Activated naive CD8-positive, alpha-beta T cell treated with anti-CD3 and anti-CD28 coated beads for 36 hours (primary cell): ENCODE measurements at places on chromosomes 12 and 14. TPM values are rescaled to one million over a fixed set of nuclear protein-coding genes. Genes with fewer than 3 reads are reported as not detected.

DNA sequence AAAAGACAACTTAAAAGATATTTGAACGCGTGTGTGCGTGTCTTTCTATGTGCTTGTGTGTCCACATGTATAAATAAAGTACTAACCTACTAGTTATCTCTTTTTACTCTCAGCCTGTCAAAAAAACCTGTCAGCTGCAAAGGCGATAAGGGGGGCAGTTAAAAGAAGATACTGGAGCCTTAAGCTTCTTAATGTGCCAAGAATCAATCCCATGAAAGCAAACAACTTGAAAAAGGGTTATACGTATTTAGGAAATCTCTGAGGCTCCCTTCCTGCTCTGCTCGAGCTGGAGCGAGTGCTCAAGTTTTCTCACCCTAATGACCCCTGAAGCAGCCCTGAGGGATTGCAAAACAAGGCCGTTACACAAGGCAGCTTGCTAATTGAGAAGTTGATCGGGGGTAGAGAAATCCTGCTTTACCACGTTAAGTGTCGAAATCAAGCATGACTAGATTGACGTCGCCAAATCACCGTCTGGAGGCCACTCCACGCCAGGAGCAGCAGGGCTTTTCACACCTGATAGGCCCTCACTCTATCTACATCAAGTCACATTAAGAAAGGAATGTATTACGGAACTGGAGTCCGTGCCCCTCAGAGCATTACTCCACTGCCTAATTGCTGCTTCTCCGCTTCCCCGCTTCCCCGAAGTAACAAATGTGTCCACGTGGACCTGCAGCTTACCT, 32.4 kb downstream of the LMO3 start:
- no peak for DNase-seq

DNA sequence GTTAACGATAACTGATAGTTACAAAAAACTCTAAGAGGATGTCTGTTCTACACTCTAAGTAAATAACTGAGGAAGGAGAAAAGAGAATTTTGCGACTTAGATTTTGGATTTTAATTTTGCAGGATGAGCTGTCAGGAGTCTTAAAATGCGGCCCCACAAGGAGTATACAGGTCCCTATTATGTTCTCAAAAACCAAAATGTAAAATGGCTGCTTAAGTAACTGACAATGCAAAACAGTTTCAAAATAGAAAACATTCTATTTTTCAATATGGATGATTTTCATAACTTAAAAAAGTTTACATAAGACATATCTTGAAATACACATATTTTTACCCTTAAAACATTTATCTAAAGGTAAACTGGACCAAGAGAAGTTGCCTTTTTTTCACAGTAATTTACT, 2.6 kb downstream of the CD69 start:
- no peak for DNase-seq

The SLC25A47 gene
- not detected for total RNA-seq

- DNase-seq: no peak
Observed at GRCh38 chr14:38646391-38646790, 390.5 kb upstream of the CLEC14A start.

DNA sequence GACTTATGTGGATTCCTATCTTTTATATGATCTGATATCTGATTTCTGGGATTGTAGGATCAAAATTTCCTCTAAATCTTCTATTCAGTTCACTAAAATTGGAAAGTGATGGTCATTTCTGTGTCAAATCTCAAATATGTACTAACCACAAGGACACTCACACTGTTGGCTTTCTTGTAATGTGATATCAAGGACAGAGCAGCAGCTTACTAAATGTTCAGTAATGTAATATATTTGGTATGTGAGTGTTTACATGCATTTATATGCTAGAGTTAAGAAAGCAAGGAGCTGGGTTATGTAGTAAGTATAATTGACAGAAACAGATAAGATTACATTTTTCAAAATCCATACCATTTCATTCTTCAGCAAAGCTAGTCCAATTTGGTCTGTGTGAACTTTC, 16.5 kb downstream of the PUS7L start:
- no peak for DNase-seq

GRCh38 chr12:110102255-110102654, 21.9 kb upstream of the IFT81 start:
- peak; percentile 55 for DNase-seq

- no peak for DNase-seq
Observed at GRCh38 chr14:54257424-54257823, 139.4 kb upstream of the CDKN3 start.

The SPPL3 gene
- 27.6 TPM for total RNA-seq

DNA sequence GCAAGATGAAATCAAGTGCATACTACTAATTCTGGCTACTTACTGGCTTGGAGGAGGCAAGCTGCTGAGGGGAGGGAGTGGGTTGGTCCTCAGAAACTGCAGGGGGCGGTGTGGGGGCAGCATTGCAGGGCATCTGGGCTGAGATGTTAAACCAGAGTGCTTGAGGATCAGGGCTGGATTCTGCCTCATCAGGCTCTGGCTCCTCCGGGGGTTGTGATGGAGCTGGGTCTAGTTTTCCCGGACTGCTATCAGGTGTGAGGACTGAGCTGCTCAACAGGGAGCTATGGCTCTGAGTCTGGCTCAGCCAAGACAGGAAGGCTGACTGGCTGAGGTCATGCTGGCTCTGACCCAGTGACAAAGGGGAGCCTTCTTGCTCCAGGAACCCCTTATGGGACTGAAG, 28.6 kb downstream of the BAZ2A start:
- peak; percentile 6 for DNase-seq

DNA sequence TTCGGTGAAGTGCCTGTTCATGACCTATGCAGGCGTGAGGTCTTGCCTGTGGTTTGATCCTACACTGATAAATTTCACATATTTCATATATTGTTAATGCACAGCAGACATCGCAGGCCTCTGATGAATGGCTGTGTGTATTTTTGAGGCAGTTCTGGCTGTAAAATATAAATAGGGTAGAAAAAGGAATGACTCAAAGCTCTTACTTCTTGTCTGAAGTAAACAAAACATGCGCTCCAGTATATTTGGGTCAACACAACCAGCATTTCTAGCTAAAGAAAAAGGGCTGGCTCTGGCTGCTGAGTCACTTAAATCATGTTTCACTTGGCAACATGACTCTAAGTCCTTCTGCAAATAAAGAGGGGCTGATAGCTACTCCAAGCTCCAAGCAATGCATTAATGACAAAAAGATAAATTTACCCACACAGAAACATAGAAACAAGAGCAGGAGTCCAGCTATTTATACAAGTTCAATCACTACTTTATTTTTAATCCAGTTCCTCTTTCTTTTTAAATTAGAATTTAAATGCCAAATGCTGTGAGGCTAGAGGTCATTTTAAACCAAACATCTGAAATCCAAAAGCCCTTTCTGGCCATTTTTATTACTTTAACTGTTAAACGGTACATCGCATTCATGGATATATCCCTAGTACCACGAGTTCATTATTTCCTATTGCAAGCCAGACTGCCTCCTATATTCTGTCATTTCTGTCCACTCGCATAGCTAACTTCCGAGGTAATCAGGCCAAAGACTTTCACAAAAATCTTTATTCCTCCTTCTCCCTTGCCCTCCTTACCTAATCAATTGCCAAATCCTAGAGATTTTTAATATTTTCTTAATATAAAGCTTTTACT, 54.3 kb upstream of the TMCC3 start:
- DNase-seq: no peak

The BATF gene
- total RNA-seq: 46.2 TPM

GRCh38 chr14:99632410-99633035, 12.4 kb upstream of the HHIPL1 start:
- no peak for DNase-seq

DNA sequence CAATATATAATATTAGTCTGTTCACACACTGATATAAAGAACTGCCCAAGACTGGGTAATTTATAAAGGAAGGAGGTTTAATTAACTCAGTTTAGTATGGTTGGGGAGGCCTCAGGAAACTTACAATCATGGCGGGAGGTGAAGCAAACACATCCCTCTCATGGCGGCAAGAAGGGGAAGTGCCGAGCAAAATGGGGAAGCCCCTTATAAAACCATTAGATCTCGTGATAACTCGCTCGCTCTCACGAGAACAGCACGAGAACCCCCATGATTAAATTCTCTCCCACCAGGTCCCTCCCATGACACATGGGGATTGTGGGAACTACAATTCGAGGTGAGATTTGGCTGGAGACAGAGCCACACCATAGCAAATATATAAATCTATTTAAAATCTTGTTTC, 269.8 kb downstream of the ATP23 start:
- DNase-seq: no peak

- DNase-seq: no peak
Observed at GRCh38 chr12:118377021-118377883, 897 bp downstream of the SUDS3 start.

DNA sequence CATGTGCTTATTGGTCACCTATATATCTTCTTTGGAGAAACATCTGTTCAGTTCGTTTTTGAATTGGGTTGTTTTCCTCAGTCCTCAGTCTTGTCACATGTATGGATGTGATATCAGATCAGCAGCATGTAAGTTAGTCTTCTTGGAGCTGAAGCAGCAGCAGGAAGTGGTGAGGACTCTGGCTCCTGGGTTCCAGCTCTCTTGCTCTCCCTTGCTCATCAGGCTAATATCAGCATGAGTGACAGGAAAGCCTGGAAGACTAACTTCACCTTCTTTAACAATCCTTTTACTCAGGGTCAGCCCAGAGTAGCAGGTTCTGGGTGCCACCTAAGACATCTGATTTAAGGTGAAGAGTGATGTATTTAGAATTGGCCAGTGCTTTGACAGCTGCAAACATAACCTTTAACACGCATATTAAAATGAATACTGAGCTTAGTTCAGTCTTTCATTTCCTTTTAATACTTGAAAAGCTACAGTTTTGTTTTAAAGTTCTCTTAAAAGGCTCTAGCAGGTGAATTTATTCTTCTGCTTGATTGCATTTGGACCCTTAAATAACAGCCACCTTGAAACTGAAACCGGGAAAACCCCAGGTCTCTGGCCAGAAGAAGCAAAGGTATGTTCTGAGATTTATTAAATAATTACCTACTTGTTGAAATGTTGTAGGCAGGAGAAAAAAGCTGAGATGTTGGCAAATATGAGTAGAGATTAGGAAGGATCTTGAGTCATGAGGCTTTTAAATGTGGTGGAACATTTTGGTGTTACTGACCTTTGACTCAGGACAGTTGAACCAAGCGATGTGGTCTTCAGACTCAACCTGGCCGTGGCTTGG, 54.3 kb downstream of the DRAM1 start:
- no peak for DNase-seq

DNA sequence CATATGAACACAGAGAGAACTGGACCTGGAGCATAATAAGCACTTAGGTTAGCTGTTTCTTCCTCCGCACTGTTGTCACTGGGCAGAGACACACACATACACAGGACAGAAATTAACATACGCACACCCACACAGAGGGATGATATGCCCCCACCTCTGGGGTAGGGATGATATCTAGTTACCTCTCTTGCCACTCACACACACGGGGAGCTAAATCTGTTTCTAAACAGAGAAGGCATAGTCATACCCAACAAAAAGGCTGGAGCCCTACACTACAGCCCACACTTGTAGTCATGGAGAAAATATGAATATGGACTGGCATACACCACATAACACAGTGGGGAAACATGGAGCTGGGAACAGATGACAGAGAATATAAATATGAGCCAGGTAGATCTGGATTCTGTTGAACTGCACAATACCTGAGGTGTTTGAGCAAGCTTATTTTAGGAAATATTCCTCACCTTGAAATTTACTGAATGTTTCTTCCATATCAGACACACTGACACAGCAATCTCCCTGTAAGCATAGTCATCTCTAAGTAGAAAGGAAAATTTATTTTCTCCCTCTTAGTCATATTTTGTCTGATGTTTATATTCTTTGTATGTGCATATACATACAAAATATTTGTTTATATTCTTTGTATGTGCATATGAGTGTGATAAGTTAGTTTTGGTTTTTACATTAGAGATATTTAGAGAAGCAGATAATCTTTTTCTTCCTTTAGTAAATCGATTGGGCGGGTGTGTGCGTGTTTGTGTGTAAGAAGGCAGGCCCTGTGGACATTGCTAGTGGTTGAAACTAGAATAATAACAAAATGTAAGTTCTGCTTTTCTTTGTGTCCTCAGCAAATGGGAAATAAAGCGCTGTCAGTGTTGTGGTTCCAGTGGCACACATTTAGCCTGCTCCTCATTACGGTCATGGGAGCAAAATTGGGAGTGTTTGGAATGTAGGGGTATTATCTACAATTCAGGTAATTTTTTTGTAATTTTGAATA, 20.9 kb upstream of the SCFD1 start:
- DNase-seq: no peak

The MDGA2 gene
- not detected for total RNA-seq

DNA sequence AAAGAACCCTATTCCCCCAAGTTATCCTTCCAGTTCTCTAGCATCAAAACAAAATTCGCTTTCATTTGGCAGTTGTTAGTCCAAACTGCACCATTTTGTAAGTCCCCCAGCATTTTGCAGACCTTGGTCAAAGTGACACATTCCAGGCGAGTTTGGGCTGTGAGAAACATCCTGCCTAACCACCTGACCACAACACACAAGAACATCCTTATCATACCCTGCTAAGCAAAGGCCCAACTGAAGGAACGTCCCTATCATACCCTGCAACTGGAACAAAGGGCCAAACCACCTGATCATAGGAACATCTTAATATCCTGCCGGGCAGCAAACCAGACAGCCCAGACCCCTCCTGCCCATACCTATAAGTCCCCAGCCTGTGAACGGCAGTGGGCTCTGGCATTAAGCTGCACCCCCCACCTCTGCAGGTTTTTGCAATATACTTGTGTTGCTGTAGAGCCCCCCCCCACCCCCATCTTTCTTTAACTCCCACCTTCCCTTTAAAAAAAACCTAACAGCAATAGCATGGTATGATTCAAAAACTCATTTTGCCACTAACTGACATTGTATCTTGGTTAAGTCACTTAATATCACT, 2.7 kb downstream of the PCNX4 start:
- DNase-seq: peak; percentile 22

- DNase-seq: no peak
Observed at GRCh38 chr12:123149088-123149487, 1.8 kb downstream of the PITPNM2 start.

DNA sequence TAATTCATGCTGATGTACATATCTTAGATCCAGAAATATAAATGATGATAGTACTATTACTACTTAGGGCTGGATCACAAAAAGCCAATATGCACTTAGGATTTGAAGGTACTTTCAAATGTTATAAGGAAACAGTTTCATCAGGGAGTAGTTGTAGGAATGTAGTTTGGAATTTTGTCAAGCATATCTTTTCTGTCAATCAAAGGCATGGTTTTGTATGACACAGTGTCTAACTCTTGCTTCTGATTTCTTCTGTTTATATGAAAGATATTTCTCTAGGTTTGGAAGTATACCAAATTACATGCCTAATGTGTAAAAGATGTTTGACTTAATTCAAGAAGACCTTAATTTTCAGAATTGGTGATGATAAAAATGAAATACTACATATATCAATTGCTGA, 135.7 kb downstream of the RAD51B start:
- no peak for DNase-seq
